ENCODE measurements at places on chromosomes 1 and 21. TPM values are rescaled to one million over a fixed set of nuclear protein-coding genes. Genes with fewer than 3 reads are reported as not detected.
A peak's percentile ranks its signal among the peaks of the same experiment; 100 is the strongest.

Gene OR14K1
- total RNA-seq: not detected

Gene SAMD11
- 28.4 TPM for total RNA-seq

GRCh38 chr21:44043613-44044012 is 31.5 kb downstream of the TRAPPC10 start:
- no peak for DNase-seq

Gene COL24A1
- 0.50 TPM for total RNA-seq

DNA sequence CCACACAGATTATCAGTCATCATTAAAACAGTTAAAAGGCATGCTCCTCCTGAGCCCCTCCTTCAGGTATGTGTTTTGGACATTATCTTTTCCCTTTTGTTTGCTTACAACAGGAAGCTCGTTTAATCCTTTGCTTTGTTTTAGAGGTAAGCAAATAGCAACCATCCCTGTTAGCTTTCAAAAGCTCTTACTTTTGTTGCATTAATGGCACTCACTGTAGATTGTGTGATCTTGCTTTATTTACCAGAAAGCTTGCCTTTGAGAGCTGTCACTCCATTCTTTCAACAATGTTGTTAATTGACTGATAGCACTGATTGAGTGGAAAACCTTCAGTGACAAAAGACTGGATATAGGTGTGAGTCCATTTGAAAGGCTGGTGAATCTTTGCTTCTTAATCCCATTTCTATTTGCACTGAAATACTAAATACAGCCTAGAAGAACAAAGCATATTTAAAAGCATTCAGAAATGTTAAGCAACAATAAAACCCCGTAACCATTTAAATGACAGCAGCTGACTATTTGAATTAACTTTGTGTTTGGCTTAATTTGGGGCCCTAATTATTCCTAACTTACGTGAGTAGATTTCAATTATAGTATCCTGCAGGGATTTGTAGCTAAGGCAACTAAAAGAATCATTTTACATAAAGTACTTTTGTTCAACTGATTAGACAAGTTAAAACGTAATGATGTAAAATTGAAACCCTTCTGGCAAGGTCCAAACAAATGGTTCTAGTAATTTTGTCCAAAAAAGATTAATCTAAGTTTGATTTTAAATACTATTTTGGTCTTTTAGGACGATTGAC is 48.3 kb downstream of the ADGRL2 start:
- no peak for DNase-seq

GRCh38 chr1:192088496-192088895 is 69.8 kb upstream of the RGS18 start:
- no peak for DNase-seq

DNA sequence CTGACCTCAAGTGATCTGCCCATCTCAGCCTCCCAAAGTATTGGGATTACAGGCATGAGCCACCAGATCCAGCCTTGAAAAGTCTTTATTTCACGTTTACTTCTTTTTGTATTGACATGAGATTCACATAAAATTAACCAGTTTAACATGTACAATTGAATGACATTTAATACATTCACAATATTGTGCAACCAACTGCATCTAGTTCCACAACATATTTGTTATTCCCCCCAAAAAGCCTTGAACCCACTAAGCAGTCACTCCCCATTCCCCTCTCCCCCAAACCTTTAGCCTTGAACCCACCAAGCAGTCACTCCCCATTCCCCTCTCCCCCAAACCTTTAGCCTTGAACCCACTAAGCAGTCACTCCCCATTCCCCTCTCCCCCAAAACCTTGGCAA is 62.0 kb downstream of the ACBD6 start:
- no peak for DNase-seq

- no peak for DNase-seq
Observed at GRCh38 chr1:160538985-160539651, 16.1 kb upstream of the SLAMF6 start.

- DNase-seq: peak; percentile 32
Observed at GRCh38 chr1:171188388-171189266, 3.5 kb downstream of the FMO2 start.

DNA sequence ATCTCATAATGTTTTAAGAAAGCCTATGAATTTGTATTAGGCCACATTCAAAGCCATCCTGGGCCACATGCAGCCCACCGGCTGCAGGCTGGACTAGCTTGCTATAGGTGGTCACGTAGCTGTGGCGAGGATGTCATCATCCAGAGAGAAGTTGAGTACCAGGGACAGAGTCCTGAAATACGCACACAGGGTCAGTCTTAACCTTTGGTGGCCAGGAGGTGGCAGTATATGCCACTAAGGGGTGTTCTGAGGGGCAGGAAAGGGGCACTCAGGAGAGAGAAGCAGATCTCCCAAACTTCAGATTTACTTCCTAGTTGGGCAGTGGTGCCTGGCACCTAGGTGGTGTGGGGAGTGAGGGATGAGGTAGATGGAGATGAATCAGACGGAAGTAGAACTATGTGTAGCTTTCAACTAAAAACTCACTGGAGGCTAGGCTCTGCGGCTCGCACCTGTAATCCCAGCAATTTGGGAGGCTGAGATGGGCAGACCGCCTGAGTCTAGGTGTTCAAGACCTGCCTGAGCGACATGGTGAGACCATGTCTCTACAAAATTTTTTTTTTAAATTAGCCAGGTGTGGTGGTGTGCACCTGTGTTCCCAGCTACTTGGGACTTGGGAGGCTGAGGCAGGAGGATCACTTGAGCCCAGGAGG is 16.3 kb upstream of the CDK18 start:
- DNase-seq: peak; percentile 67

GRCh38 chr21:45556645-45557615 is 14.7 kb upstream of the SLC19A1 start:
- peak; percentile 25 for DNase-seq

- peak; percentile 72 for DNase-seq
Observed at GRCh38 chr1:204408074-204408507, 3.5 kb downstream of the PPP1R15B start.

- no peak for DNase-seq
Observed at GRCh38 chr1:67336157-67336556, 28.5 kb downstream of the IL12RB2 start.

DNA sequence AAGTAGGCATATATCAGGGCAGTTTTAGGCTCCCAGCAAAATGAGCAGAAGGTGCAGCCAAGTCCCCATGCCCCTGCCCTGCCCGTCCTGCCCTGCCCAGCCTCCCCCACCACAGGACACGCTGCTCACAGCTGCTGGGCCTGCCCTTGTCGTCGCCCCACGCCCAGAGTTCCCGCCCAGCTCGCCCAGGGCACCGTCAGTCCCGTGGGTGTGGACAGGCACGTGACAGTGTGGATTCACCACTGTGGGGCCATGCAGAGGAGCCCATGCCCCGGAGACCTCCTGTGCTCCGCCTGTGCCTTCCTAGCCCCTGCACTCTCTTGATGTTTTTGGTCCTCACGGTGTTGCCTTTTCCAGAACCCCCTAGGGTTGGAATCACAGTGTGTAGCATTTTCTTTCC is 7.0 kb downstream of the FAAP20 start:
- no peak for DNase-seq

DNA sequence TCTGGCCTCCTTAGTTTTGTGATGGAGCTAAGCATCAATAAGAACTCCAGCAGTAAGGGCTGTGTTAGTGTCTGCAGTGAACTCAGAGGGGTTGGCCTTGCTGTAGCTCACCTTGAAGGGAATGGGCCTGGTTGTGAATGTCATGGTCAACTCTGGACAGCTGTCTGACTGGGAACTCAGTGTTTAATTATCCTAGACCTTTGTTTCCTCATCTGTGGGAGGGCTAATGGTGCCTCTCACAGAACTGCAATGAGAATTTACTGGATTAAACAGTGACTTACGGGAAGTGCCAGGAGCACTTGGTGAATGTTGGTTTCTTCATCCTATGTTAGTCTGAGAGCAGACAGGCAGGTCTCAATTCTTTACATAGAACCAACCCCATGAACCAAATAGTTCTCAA is 23.7 kb downstream of the HMGCS2 start:
- DNase-seq: no peak

Gene GNAT2
- total RNA-seq: 0.38 TPM

DNA sequence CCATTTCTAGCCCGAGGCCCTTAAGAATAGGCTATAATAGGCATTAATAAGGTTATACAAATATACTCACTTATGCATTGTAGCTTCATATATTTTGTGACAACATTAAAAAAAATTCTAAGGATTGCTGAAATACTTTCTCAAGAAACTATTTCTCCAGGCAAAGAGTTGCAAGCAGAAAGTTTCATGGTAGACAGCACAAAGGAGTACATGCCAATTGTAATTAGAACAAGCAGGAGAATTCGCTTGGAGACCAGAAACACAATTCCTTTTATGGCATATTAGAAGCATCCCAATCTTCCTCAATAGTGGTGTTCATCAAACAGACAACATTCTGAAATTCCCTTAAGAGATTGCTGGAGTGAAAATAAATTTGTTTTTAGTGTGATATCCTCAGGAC is 122.8 kb downstream of the CRB1 start:
- no peak for DNase-seq

DNA sequence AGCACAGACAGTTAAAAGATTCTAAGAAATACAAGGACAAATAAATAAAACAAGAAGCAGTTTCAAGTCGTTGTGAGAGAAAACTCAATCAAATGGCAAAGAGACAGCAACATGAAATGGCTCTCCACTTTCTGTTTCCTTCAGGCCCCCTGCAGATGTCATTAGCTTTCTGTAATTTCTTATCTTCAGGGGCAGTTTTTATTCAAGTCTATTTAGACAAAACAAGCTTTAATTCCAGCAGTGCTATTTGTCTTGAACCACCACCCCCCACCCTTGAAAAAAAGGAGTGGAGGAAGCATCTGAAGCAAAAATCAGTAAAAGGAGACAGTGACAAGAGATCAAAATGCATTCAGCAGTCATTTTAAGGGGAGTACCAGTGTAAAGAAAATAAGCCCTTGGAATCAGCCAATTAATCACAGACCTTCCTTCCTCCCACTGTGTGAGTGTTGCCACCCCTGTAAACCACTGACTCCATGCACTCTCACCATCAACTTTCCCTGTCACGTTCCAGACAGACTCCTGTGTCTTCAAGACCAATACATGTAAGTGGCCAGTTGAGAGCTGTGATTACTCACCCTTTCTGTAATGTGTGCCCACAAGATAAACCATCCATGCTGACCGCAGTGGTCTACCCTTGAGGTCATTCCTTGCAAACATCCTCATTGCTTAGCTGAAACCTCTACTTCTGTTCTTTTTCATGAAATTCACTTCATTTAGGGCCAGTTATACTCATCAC is 136.1 kb upstream of the HOOK1 start:
- no peak for DNase-seq

Gene FMO2
- 74.3 TPM for total RNA-seq

DNA sequence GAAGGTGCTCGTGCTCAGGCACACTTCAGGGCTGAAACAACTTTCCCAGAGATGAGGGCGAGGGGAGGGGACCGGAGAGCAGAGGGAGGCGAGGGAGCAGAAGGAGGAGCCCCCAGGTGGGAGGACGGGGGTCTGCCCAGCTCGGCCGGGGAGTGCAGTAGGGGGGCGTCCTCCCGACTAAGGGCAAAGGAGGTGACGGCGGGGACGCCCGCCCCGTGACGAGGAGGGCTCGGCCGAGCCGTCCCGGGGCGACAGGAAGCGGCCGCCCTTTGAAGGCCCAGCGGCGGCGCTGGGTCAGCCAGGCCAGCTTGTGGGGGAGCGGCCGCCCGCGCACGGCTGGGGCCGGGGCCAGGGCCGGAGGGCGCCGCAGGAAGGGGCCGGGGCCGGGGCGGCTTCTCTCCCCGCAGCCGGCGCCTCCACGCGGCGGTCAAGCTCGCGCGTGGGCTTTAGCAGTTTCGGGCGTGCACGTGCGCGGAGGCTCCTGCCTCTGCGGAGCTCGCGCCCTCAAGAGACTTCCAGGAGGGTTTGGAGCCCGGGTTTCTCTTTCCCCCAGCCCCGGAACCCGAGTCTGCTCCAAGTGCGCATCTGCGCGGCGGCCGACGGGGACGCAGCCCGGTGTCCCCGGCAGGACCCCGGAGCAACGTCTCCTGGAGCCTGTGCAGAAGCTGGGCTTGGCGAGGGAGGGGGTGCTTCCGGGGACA is 100.8 kb upstream of the SLC45A1 start:
- DNase-seq: peak; percentile 46

Gene TEX38
- total RNA-seq: not detected

Gene CLCA4
- total RNA-seq: not detected

DNA sequence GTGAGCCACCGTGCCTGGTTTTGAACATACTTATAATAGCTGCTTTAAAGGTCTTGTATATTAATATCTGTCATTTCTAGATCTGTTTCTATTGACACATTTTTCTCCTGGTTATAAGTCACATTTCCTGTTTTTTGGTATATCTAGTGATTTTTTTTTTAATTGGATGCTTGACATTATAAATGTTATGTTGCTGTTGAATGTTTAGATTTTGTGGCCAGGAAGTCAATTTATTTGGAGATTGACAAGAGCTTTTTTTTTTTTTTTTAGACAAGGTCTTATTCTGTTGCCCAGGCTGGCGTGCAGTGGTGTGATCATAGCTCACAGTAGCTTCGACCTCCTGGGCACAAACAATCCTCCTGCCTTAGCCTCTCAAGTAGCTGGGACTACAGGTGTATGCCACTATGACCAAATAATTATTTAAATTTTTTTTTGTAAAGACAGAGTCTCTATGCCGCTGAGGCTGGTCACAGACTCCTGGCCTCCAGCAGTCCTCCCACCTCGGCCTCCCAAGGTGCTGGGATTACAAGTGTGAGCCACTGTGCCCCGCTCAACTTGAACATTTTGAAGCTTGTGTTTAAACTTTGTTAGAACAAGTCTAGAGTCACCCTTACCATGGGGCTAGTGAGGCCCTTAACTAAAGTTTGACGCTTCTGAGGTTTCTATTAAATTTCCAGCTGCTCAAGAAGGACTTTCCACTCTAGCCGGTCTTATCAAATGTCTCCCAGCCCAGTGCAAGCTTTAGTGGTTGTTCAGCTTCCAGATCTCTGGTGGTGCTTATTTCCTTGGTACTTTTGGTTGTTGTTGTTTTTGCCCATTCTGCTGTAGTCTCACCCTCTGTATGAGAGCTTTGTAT is 8.6 kb upstream of the CHI3L2 start:
- no peak for DNase-seq

GRCh38 chr1:55190109-55190508 is 25.1 kb downstream of the USP24 start:
- no peak for DNase-seq

Gene STUM
- 0.16 TPM for total RNA-seq

Gene UCK2
- total RNA-seq: 5.4 TPM

- DNase-seq: no peak
Observed at GRCh38 chr1:111596499-111596898, 23.1 kb upstream of the RAP1A start.

DNA sequence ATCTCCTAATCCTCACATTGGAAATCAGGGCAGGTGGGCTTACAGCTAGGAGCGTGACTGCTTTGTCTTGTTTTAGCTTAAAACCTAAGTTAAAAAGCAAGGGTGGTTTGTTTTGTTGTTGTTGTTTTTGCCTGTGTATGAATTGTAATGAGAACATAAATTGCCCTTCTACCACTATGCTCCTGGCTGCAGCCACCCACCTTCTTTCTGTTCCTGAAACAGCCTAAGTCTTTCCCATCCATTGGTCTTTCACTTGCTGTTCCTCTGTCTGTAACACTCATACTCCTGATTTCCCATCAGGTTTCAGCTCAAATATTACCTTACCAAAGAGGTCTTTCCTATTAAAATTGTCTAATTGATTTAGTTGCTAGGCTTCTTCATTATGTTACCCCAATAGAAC is 604 bp upstream of the TMEM79 start:
- no peak for DNase-seq

Gene CSF1
- 295 TPM for total RNA-seq

Gene C1orf116
- total RNA-seq: 3.0 TPM

Data from adrenal gland (tissue), 19 donors.